Cardiac muscle cell (in vitro differentiated cells and primary cell): ENCODE measurements at places on chromosomes 4 and X. TPM values are rescaled to one million over a fixed set of nuclear protein-coding genes. Genes with fewer than 3 reads are reported as not detected.

TAPT1 gene
- total RNA-seq, result 7.5 and 9.8 TPM in 2 replicates

GYPB gene
- total RNA-seq, result not detected in 2 replicates

GPR82 gene
- not detected in 2 replicates for total RNA-seq

RHOXF2 gene
- not detected in 2 replicates for total RNA-seq

UGT2A1 gene
- total RNA-seq, result not detected in 2 replicates

EXOC1L gene
- not detected in 2 replicates for total RNA-seq

SSX1 gene
- not detected in 2 replicates for total RNA-seq

CLNK gene
- not detected in 2 replicates for total RNA-seq

GAB3 gene
- total RNA-seq, result 0.45 and 0.60 TPM in 2 replicates

KDR gene
- total RNA-seq, result 67.8 and 102 TPM in 2 replicates

TIGD2 gene
- total RNA-seq, result 10.5 and 14.0 TPM in 2 replicates

FRMPD3 gene
- 2.3 and 4.5 TPM in 2 replicates for total RNA-seq

PCYT1B gene
- total RNA-seq, result 37.4 and 41.1 TPM in 2 replicates

PRSS12 gene
- total RNA-seq, result 0.42 and 0.48 TPM in 2 replicates

DUSP21 gene
- not detected in 2 replicates for total RNA-seq

PPEF1 gene
- 0.30 TPM in 1 of 2 replicates, not detected in the other for total RNA-seq

KCNIP4 gene
- total RNA-seq, result 9.9 and 15.9 TPM in 2 replicates

LONRF3 gene
- 0.09 and 0.18 TPM in 2 replicates for total RNA-seq

RNF150 gene
- total RNA-seq, result 31.3 and 57.4 TPM in 2 replicates

SLC30A9 gene
- total RNA-seq, result 99.1 and 103 TPM in 2 replicates

AFM gene
- not detected in 2 replicates for total RNA-seq

CENPVL2 gene
- 1.4 TPM in 2 replicates for total RNA-seq

TLR3 gene
- total RNA-seq, result 0.21 TPM in 1 of 2 replicates, not detected in the other

CLIC2 gene
- 0.06 TPM in 1 of 2 replicates, not detected in the other for total RNA-seq

ADH7 gene
- not detected in 2 replicates for total RNA-seq

CNKSR2 gene
- 24.4 and 25.3 TPM in 2 replicates for total RNA-seq

ZCCHC13 gene
- not detected in 2 replicates for total RNA-seq

C4orf50 gene
- 0.14 and 0.15 TPM in 2 replicates for total RNA-seq

FRMD7 gene
- total RNA-seq, result not detected in 2 replicates

SERPINA7 gene
- total RNA-seq, result not detected in 2 replicates

MAGEC3 gene
- not detected in 2 replicates for total RNA-seq
